WTC11 (cell line): ENCODE measurements at places on chromosomes 2 and 18. TPM values are rescaled to one million over a fixed set of nuclear protein-coding genes. Genes with fewer than 3 reads are reported as not detected.

GRCh38 chr2:23169896-23170295 lies 215.1 kb upstream of the KLHL29 start:
- peaks cover 7% of the 10 kb centered on the region for H3K36me3 ChIP-seq
- H3K27me3 ChIP-seq = peaks cover 5% of the 10 kb centered on the region; the same call in 1 of the 2 replicates
- H3K4me1 ChIP-seq = no peaks in the 10 kb centered on the region
- no peak for DNase-seq

- no peak overlapping the region for H3K4me3 ChIP-seq
- H3K27ac ChIP-seq = no peak overlapping the region
- no peaks in the 10 kb centered on the region for H3K4me1 ChIP-seq
- no peaks in the 10 kb centered on the region for H3K36me3 ChIP-seq
These were observed 125.4 kb downstream of the TPO start for GRCh38 chr2:1538663-1539062.

The TACR1 gene
- total RNA-seq = 0.13 to 0.23 TPM (median 0.18 TPM) in 3 replicates

DNA sequence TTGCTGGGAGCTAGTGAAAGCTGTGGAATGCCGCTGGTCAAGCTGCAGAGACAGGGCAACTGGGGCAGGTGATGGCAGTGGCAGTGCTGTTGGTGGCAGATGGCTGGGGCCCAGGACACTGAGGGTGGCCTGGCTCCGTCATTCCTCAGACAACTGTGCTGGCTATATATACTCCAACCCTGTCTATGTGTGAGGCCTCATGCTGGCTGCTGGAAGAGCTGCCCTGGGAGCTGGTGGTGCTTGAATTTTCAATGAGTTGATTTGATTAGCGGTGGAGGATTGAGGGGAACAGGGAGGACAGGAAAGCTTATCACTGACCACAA lies 66.5 kb upstream of the TMEM200C start:
- H3K4me3 ChIP-seq = no peak overlapping the region
- H3K36me3 ChIP-seq = no peaks in the 10 kb centered on the region
- no peaks in the 10 kb centered on the region; the same call in 1 of the 2 replicates for H3K27me3 ChIP-seq
- H3K4me1 ChIP-seq = peaks cover 18% of the 10 kb centered on the region
- DNase-seq = no peak

DNA sequence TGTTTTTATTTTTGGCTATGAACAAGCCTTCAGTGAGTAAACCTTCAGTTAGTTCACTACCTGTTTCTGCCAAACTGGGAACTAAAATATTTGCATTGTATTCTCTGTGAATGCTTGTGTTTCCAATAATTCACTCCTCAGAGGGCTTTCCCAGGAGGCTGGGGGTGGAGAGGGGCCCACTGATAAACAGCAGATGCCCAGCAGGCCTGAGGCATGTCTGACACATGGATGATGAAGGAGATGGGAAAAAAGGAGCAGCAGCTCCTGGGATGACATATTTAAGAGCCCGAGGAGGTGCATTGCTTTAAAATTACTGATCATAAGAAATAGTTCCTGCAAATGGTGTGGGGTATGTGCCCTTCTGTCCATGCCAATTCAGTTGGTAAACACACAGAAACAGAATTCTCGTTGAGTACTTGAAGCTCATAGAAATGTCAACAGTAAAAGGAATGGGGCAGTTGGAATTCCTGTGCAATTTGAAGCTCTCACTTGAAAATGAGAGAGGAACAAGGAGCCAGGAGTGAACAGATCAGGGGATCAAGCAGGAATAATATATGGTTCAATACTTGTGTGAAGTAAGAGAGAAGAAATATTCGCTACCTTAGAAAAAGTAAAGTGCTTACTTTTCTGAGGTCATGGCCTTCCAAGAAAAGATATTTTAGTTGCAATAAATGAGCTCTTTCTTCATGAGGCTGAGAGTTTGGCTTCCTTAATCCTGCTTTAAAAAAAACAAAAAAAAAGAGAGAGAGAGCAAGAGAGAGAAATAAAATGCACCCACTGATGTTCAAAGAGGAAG lies 22.0 kb upstream of the HNMT start:
- peaks cover 17% of the 10 kb centered on the region for H3K27me3 ChIP-seq
- no peak for DNase-seq
- H3K4me3 ChIP-seq = no peak overlapping the region
- H3K36me3 ChIP-seq = no peaks in the 10 kb centered on the region
- H3K27ac ChIP-seq = no peak overlapping the region
- H3K4me1 ChIP-seq = peaks cover 7% of the 10 kb centered on the region

GRCh38 chr2:201158111-201158929 lies 24.6 kb upstream of the CASP10 start:
- no peaks in the 10 kb centered on the region for H3K36me3 ChIP-seq
- peaks cover 13% of the 10 kb centered on the region for H3K4me1 ChIP-seq
- DNase-seq = peak; percentile 51
- no peaks in the 10 kb centered on the region for H3K27me3 ChIP-seq
- no peak overlapping the region for H3K4me3 ChIP-seq

GRCh38 chr2:189681903-189682302 lies 7.4 kb downstream of the ANKAR start:
- H3K27me3 ChIP-seq = no peaks in the 10 kb centered on the region
- H3K27ac ChIP-seq = no peak overlapping the region
- H3K4me1 ChIP-seq = peaks cover 7% of the 10 kb centered on the region
- H3K36me3 ChIP-seq = peaks cover 13% of the 10 kb centered on the region
- H3K4me3 ChIP-seq = no peak overlapping the region

GRCh38 chr2:133360190-133360589 lies 208.1 kb downstream of the NCKAP5 start:
- no peak for DNase-seq
- H3K4me1 ChIP-seq = peaks cover 16% of the 10 kb centered on the region
- no peak overlapping the region for H3K4me3 ChIP-seq
- no peaks in the 10 kb centered on the region for H3K27me3 ChIP-seq

The ABCG5 gene
- total RNA-seq = not detected in 3 replicates

DNA sequence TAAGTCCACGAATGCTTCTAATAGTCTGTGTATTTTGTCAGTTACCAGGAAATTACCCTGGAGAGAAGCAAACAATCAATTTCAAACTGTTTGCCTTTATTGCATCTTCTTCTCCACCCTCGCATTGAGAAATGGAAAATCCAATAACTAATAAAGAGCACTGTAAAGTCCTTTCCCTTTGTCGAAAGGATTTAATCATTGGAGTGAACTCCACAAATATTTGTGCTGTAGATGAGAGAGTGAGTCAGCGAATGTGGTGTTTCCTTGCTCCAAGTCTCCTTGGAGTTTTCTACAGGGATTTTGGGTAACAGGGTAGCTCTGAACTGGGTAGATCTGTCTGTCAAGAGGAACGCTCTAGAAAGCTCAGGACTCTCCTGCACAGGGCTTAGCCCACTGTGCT lies 240.2 kb downstream of the KCNS3 start:
- H3K27me3 ChIP-seq = no peaks in the 10 kb centered on the region
- no peak overlapping the region for H3K27ac ChIP-seq
- H3K4me1 ChIP-seq = no peaks in the 10 kb centered on the region
- H3K4me3 ChIP-seq = no peak overlapping the region
- no peaks in the 10 kb centered on the region for H3K36me3 ChIP-seq

- H3K27ac ChIP-seq = peak overlapping the region; percentile 51
- no peaks in the 10 kb centered on the region for H3K36me3 ChIP-seq
- H3K4me1 ChIP-seq = peaks cover 30% of the 10 kb centered on the region
These were observed 46.9 kb upstream of the SMAD7 start for GRCh38 chr18:48997681-48997984.

DNA sequence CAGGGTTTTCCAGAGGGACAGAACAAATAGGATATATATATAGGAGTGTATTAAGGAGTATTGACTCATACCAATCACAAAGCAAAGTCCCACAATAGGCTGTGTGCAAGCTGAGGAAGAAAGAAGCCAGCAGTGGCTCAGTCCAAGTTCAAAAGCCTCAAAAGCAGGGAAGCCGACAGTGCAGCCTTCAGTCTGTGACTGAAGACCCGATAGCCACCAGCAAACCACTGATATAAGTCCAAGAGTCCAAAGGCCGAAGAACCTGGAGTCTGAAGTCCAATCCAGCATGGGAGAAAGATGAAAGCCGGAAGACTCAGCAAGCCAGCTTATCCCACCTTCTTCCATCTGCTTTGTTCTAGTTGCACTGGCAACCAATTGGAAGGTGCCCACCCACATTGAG lies 39.0 kb upstream of the GPD2 start:
- no peak for DNase-seq
- peaks cover 23% of the 10 kb centered on the region for H3K27me3 ChIP-seq
- peaks cover 9% of the 10 kb centered on the region for H3K4me1 ChIP-seq
- no peak overlapping the region for H3K27ac ChIP-seq
- H3K36me3 ChIP-seq = no peaks in the 10 kb centered on the region
- H3K4me3 ChIP-seq = no peak overlapping the region

DNA sequence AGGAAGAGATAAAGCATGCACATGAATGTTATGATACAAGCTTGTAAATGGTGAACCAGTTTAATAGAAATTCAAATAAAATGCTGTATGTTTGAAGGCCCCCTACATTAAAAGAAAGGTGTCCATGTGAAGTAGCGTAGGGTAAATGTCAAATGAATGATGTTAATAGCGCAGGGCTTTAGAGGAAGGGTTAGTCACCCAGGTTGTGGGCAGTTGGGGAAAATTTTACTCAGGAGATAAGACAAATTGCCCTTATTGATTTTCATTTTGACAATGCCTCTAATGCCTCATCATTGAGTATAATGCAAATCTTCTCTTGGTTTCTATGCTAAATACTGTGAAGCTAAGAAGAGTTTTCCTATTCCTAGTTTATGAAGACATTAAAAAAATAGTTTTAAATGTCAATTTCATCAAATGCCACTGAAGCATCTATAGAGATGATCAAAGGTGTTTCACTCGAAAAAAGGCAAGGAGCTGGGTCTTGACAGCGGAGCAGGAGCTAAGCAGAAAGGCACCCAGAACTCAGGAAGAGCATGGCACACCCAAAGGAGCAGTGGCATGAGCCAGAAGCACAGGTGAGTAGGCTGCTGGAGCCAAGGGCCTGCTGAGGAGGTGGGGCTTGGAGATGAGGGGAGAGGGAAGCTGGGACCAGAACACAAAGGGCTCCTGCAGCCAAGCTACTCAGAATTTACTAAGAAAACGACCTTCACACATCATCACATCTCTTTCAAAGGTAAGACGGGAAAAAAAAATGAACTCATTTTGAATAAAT lies 129.3 kb upstream of the ACKR3 start:
- no peaks in the 10 kb centered on the region for H3K36me3 ChIP-seq
- peaks cover 2% of the 10 kb centered on the region; the same call in 1 of the 2 replicates for H3K27me3 ChIP-seq
- no peak overlapping the region for H3K27ac ChIP-seq
